ENCODE measurements at places on chromosomes 3 and 15.

DNA sequence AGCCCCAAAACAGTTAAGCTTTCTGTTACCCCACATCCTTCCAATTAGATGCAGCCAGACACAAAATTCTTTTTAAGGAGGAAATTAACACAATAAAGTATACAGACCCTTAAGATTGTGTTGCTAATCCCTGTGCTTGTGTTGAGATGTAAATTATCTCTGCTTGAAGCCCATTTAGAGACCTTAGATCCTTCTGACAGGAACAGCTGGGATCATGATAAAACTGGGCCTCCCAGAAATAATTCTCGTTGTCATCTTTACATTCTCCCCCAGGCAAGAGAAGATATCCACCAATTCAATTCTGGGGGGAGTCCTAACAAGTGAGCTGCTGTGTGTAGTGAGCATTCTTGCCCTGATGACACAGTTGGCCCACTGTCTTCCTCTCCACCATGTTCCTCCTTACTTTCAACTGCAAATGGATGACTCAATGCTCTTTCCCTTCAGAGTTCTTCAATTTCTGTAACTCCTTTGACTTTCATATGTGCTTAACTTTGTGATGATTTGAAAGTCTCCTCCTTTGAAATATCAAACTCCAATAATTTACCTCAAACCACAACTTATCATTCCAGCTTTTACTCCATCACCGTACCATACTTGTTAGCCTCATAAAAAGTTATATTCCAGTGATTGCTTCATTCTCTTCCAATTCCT lies 186.6 kb downstream of the RAP2B start:
- no peak for DNase-seq

- no peak for DNase-seq
Measured at GRCh38 chr3:84893211-84893610, 65.6 kb upstream of the CADM2 start.

GRCh38 chr3:71131375-71132314 lies 451.9 kb downstream of the FOXP1 start:
- no peak for DNase-seq

DNA sequence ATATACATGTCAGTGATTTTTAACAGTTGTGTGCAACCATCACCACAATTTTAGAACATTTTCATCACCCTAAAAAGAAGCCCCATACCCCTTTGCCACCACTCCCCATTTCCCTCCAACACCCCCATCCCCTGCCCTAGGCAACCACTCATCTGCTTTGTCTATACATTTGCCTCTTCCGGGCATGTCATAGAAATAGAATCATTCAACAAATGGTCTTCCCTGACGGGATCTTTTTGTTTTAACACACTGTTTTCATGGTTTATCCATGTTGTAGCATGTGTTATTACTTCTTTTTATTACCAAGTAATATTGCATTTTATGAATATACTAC lies 4.0 kb downstream of the VILL start:
- no peak for DNase-seq

- no peak for DNase-seq
Measured at GRCh38 chr3:48727511-48727910, 10.5 kb upstream of the IP6K2 start.

DNA sequence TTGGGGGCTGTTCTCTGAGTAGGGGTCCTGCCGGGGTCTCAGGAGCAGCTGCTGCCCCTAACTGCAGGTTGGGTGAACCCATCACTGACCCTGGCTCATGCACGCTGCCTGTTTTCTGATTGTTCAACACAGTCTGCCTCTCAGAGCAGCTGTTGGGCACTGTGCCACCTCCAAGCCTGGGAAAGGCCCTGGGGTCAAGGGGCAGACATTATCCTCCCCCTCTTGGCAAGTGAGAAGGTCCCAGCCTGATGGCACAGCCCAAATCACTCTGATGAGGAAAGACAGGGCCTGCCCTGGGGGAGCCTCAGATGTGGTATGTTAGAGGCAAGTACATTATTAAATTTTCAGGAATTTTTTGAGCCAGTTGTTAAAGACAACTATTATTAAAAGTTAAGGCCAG lies 14.1 kb upstream of the GNAT1 start:
- no peak for DNase-seq

DNA sequence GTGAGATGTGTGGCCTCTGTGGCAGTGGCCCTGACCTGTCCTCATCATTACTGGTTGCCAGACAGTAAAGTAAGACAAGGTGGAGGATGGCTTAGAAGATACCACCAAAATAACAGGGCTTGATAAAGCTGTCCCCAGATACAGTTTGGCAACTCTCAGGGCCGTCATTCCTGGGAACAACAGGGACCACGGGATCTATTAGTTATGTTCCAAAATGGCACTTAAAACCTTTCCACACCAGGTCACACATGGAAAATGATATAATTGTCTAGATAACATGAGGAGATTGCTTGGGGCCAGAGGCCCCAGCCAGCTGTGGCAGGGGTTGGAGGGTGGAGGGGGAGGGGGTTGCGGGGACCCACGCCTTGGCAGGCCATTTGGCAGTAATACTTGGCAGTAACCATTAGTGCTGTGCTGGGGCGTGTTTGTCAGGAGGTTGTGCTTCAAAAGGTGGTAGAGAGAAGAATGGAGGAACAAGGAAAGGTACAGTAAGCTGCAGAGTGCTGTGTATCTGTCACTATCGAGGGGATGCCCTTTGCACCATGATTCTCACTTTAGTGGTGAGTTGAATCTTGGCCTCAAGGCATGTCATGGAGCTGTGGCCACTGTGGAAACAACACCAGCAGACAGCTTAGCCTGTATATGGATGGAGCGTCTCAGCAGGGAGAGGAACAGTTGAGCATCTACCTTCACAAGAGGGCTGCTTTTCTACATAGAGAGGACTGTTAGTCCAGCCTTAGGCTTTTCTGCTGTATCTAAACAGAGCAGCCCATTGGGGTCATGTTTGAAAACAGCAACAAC lies 14.0 kb downstream of the PLCL2 start:
- DNase-seq, result no peak

DNA sequence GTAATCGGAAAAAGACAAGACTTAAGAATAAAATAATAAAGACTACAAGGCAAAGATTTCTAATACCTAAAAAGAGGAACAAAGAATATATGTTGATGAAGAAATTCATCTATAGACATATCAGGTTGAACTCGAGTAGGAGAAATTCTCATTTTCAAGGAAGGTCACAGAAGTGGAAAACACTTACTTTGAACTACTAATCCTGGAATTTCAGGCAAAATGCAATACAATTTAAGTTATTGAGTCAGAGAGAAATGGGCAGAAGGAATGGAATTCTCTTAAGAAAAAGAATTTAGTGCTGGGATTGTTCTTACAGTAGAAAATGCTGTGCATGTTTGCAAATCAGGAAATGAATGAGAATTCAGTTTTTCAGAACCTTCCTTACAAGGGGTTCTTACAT lies 135.9 kb upstream of the TGFBR2 start:
- DNase-seq, result no peak

DNA sequence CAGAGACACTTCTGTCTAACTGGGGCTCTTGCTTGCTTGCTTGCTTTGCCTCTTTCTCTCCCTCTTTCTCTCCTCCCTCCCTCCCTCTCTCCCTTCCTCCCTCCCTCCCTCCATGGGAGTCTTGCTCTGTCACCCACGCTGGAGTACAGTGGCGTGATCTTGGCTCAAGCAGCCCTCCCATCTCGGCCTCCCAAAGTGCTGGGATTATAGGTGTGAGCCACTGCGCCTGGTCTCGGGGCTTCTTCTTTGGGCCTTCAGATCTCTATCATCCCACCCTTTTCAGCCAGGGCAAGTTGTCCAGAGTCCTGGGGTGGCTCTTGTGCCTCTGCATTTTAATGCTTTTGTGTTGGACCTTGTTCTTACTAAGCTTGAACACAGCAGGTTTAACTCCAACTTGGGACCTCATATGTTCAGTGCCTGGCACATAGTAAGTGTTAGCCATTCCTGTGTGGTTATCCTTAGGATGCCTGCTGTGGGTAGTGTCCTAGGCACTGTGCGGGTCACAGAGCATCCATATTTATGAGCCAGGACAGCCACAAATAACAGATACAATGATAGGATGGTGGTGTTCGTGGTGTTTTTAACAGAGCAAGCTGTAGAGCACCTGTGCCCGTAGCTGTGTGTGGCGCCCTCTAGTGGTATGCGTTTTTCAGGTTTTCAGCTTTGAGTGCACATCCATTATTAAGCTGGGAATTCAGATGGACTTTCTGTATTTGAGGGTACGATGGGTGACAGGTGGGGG lies 75.1 kb downstream of the CCK start:
- DNase-seq, result peak; percentile 38

DNA sequence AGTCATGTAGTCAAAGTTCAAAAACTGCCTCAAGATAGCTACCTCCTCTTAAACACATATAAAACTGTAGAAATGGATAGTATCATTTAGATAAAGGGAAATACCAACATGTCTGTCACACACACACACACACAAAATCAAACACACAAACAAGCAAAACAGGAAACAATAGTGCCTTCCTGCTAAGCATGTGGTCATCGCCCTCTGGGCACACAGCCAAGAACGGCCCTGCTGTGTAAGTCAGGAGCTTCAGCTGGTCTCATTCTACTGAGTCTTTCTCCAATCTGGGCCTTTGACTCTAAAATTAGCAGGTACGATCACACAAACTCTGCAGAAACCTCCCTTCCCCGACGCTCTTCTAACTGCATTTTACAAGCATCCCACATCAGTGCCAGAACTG lies 272.2 kb upstream of the CHRNA7 start:
- DNase-seq, result peak; percentile 86

- no peak for DNase-seq
Measured at GRCh38 chr15:83613714-83614113, 40.2 kb upstream of the ADAMTSL3 start.

DNA sequence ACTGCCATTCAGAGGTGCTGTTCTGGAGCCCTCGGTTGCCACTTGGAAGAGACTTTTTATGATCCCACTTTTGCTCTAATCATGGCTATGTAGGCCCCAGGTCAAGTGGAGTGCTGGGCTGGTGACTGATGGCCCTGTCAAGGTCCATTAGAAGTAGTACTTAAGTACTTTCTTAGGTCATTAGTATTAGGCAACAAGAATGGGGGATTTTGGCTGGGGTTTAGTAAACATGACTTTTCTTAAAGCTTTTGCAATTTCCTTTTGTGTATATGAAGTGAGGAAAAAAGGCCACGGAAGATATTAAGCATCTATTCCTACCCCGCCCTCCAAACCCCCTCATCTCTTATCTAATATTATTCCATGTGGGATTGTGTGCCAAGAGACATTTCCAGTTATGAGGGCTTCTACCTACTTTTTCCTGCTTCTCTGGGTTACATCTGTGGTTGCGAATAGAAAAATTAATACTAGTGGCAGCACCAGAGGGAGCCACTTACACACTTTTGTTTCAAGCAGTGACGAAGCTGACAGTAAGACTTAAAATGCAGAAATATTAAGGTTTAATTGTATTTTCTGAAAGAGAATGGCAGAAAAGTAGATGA lies 13.9 kb downstream of the NLGN1 start:
- DNase-seq, result peak; percentile 39

GRCh38 chr3:69819282-69819681 lies 80.0 kb downstream of the MITF start:
- DNase-seq, result no peak

DNA sequence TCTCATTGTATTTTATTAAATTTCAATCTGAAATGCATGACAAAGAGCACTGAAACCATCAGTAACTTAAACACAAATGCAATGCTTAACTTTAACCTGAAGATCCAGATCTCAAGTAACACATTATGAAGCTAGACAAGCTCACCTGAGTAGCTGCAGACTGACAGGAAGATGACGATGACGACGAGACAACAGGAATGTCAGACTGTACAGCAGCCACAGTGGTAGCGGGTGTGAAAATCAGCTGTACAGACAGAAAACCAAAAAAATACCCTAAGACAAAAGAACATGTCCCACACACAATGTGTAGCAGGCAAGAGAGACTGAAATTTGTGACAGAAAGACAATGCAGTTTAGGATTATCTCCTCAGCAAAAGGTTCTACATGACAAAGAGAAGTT lies 36.3 kb downstream of the PHC3 start:
- no peak for DNase-seq

GRCh38 chr15:62026487-62027262 lies 33.6 kb downstream of the VPS13C start:
- DNase-seq, result no peak

DNA sequence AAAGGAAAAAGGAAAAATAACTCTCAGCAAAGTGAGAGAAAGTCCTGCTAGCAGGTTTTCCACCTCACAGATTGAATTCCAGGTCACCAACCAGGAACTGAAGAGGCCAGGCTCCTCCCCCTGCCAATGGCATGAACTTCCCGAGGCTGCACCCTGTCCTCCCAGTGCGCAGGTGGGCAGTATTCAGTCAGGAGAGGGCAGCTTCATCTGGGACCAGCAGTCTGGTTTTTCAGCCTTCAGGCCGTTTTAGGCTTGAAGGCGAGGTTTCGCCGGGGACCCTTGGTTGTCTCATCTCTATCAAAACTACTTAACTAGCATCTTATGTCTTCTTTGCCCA lies 41.2 kb downstream of the TRAT1 start:
- no peak for DNase-seq

DNA sequence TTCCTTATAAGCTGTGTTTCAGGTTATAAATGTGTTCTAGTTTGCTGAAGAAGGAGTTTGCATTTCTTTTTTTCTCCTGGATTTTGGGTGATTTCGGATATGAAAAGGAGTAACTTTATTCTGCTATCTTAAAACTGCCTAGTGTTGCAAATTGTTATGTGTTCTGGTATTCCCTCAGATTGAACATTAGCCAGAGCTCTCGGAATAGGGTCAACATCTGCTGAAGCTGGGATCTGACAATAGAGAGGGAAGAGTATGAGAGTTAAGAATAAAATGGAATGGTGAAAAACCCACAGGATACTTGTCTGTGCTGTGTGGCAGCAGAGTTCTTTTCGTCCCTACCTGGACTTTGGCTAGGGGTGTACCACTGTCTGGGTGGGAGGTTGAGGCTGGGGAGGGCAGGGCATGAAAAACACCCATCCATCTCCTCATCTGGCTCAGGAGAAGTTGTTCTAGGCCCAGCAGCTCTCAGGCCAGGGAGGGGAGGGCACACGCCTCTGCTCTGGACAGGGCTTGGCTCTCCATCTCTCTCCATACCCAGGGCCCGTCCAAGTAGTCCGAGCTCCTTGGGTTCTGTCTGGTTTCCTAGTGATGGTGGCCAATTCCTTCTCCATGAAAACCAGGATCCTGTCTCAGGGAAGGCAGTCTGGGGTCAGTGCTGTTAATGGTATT lies 13.2 kb downstream of the SPSB4 start:
- DNase-seq, result no peak

- no peak for DNase-seq
Measured at GRCh38 chr3:137867611-137868010, 103.5 kb downstream of the SOX14 start.

DNA sequence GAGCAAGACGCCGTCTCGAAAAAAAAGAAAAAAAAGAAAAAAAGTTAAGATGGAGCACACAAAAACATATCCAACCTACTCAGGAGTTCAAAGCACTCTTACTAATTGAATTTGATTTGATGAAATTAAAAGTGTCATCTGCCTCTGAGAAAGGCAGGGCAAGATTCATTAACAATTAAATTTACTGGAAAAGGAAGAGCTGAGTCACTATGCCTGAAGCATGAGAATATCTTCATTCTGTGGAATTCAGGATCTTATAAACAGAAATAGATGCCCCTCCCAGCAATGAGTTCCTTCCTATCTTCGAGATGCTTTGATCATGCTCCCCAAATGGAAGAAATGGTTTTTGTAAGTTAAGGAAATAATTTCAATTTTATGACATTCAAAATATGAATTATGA lies 61.0 kb upstream of the ST3GAL6 start:
- no peak for DNase-seq
